Upper lobe of left lung (tissue), 6 donors: ENCODE measurements at places on chromosomes 2 and 18. TPM values are rescaled to one million over a fixed set of nuclear protein-coding genes. Genes with fewer than 3 reads are reported as not detected.
A peak's percentile ranks its signal among the peaks of the same experiment; 100 is the strongest.

- no peak for DNase-seq
Measured at GRCh38 chr18:901761-902160, 2.9 kb upstream of the ADCYAP1 start.

The AGXT gene
- 0.44 TPM for total RNA-seq

The SP140L gene
- 19.0 TPM for total RNA-seq

DNA sequence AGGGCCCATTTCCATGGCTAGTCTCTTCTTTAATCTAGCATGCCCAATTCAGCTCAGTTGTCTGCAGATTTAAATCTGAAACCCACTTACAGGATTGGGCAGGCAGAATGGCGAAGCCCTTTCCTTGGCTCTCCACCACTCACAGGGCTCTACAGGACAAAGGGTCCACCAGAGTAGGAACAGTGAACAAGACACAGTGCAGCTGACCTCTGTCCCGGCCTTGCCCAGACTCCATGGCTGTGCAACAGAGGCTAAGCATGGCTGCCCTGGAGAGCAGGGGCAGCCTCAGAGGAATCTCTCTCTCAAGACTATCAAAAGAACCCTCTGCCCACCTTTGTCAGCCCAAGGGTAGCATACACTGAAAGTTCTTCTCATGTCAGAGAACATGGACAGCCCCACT is 9.7 kb upstream of the ATP6V1B1 start:
- DNase-seq: no peak

- DNase-seq: no peak
Measured at GRCh38 chr2:88416016-88416663, 36.4 kb downstream of the FOXI3 start.

DNA sequence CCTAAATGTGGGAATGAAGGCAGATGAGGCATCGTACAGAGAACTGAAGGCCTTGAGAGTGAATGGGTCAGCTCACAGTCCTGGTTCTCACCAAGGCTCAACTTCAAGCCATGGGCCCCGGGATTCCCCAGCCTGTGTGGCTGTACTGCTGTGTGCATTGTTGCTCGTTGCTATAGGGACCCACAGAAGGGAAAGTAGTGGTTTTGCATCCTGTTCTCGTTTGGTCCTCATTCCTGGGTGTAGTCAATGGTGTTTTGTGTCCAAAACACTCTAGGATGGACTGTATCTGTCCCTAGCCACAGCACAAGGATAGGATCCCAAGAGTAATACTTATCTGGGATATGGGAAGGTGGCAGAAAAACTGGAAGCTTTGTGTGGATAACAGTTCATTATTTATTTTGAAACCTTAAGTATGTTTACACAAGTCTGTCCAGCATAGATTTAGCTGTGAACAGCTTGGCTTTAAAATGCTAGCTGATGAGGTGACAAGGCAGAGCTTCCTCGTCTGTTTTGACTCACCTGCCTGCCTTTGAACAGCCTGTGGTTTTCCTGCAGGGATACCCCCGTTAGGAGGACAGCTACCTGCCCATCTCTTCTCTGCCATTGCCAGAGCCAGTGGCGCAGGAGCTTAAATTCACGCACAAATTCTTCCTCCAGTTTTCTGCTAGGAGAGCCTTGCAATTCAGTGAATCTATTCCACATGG is 85.0 kb downstream of the WDSUB1 start:
- DNase-seq: no peak

The KANSL3 gene
- 65.1 TPM for total RNA-seq

GRCh38 chr2:147642765-147643164 is 202.1 kb upstream of the ACVR2A start:
- DNase-seq: no peak

The ASAP2 gene
- total RNA-seq: 24.5 TPM

DNA sequence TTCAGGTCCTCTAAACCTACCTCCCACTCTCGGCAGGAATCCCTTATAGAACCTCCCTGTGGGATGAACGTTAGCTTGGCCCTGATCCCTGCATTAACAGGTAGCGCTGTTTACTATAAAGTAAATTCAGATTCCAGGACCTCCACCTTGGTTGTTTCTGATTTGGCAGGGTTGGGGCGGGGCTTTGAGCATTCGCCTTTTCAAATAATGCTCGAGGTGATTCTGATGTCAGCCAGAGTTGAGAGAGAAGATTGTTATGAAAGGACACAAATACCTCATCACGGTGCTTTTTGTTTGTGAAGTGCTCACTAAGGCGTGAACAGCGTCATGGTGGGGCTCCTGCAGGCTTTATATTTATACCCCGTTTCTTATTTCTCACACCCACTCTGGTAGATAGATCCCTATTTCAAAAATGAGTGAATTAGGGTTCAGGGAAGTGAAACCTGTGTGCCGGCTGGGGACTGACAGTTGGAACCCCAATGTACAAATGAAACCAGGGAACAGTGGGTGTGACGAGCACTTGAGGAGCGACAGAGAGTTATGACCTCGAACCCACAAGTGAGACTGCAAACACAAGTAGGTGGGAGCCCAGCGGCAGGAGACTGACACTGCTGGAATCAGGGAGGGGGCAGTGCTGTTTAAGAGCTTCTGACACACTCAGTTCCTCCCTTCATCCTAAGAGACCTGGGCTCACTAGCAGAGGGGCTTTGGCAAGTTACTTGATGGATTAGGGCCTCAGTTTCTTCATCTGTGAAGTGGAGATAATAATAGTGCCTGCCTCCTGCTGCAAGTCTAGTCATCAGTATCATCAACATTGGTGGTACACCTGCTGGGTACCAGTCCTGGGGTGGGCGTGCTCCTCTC is 14.2 kb upstream of the CXCR4 start:
- DNase-seq: peak; percentile 70

GRCh38 chr2:106990297-106990696 is 104.3 kb upstream of the ST6GAL2 start:
- DNase-seq: no peak

The TUBB8B gene
- not detected for total RNA-seq

GRCh38 chr2:76870011-76870410 is 652.2 kb downstream of the LRRTM4 start:
- no peak for DNase-seq
